ENCODE measurements at places on chromosomes 2 and 18.

GRCh38 chr2:195501746-195502145, 155.3 kb upstream of the SLC39A10 start:
- DNase-seq, result no peak

DNA sequence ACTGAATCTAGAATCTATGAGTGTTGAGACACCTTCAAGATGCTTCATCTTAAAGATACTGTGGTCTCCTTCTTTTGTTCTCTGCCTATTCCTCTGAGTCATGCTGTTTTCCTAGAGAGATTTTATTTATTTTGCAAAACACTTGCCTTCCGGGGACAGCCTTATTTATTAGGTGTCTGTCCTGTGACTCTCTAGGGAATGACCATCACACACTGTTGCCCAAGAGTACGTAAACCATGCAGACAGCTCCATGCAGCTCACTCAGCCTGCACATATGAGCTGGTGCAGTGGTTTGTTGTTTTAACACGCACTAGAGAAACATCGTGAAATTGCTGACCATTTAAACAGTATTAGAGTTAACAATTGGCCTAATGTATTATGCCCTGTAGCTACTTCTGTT, 12.4 kb upstream of the ADCYAP1 start:
- no peak for DNase-seq

DNA sequence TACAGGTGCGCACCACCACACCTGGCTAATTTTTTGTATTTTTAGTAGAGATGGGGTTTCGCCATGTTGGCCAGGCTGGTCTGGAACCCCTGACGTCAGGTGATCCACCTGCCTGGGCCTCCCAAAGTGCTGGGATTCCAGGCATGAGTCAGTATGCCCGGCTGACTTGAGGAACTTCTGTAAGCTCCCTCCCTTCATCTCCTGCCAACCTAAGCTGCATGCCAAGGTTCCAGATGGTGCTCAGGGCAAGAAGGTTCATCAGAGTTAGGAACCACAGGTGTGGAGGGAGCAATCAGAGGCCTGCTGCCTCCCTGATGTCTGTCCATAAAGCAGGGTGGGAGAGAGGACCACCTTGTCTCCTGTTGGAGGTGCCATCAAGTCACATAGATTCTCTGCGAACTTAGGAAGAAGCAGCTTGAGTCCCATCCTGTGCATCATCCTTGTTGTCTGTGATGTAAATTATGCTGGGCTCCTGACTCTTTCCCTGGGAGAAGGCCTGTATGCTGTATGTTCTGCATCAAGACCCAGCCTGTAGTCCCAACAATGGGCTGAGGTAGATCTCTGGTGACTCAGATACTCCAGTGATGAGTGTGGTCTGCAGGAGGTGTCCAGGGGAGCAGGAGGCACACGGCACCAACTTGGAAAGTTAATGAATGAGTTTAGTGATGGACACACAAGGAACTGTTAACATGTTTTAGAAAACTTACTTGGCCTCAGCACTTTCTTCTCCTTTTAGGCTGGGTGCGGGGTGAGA, 53.1 kb downstream of the TMEM17 start:
- no peak for DNase-seq

GRCh38 chr2:74892609-74893008, 58.7 kb downstream of the HK2 start:
- no peak for DNase-seq

DNA sequence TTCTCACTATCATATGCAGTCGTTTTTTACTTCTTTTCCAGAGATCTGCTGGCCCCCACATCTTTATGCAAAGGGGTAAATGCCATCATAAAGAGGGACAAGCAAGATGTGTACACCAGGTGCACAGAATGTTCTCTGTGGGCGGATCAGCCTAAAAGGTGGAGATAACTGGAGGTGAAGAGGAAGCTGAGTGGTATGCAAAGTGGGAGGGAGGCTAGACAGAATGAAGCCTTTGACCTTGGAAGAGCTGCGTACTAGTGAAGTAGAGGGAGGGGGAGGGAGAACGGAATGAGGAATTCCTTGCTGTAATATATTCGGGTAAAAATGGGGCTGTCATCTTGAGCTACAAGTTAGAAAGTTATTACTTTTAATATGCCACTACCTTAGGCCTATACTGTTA, 287.5 kb upstream of the VRK2 start:
- DNase-seq, result no peak

DNA sequence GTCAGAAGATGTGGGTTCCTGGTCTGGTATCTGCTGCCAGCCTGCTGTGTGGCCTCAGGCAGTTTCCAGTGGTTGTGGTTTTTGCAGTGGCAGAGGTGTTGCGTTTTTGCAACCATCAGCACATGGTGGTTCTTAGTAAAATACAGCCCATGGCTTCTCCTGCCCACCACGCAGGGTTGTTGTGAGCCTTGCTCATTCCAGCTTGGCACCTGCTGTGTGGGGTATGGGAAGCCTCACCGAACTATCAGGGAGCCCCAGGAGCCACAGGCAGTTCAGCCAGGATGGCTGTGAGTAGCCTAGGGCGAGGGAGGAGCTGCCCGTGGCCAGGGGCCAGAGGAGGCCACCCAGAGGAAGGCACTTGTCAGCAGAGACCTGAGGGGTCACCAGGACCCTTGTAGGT, 9.8 kb downstream of the ARID5A start:
- no peak for DNase-seq

DNA sequence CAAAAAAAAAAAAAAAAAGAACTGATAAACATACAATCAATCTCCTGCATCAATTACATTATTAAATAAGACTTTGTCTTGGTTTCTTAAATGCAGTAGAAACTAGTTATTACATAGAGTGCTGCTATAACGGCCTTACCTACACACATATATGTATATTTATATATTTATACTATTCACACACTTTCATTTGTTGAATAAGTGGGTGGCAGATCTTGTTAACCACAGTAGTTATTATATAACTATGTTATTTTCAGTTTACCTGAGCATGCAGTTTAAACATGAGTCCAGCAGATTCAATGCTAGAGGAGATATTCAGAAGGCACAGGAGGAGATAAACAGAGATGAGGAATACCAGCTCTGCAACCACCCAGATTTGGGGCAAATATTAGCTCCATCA, 81.5 kb upstream of the CD226 start:
- DNase-seq, result no peak

- no peak for DNase-seq
Observed at GRCh38 chr18:1884623-1885022, 686.7 kb downstream of the METTL4 start.

- no peak for DNase-seq
Observed at GRCh38 chr2:139480161-139480650, 700.0 kb upstream of the NXPH2 start.

DNA sequence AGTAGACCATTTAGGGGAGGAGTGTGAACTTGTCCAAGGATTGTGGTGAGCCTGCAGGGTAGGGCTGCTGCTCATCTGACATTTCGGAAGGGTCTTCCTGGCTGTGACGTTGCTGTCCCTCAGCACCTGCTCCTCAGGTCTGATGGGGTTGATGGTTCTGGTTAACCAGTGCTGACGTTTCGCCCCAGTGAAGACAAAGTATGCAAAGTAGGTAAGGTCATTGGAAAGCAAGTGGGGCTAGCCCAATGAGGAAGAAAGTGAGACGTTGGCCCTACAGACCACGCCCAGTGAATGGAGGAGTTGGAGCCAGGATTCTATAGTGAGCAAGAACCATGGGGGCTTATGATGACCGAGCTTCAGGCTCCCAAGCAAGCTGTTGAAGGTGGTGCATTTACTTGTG, 33.4 kb upstream of the ZNF396 start:
- no peak for DNase-seq

GRCh38 chr18:43524260-43524659, 247.0 kb upstream of the SYT4 start:
- DNase-seq, result no peak

DNA sequence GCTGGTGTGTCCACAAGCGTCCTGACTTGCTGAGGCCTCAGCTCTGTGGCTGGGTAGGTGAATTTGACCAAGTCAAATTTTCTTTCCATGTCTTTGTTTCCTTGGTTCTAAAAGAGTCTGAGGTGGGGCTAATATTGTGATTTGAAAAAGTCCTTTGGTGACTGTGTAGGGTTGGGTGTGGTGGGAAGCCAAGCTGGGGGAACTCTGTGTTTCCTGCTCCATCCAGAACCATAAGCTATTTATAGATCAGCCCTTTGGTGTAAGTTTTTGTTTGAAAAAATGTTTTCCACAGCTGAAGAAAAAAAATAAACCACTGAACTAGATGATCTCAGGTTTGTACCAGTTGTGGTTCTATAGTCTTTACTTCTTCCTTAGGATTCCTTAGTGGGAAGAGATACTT, 462.7 kb downstream of the TGIF1 start:
- no peak for DNase-seq

GRCh38 chr2:142130111-142131009, 456 bp downstream of the LRP1B start:
- DNase-seq, result peak; percentile 90

DNA sequence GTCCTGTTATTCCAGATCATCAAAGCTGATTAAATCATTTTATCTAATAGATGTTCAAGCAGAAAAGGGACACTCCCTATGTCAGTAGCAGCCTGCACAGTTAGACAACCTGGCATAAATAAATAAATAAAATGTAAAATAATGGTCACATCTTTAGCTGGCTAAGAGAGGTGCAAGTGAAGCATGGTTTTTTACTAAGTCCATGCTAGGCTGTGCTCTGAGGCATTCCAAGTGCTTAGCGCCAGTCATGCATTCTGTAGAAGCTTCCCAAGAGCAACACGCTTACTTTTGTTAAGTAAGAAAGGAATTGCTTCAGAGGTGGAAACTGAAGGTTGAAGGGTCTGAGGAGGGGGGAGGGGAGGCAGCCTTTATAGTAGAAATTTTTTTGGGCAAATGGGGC, 351.2 kb downstream of the CDH2 start:
- peak; percentile 6 for DNase-seq

DNA sequence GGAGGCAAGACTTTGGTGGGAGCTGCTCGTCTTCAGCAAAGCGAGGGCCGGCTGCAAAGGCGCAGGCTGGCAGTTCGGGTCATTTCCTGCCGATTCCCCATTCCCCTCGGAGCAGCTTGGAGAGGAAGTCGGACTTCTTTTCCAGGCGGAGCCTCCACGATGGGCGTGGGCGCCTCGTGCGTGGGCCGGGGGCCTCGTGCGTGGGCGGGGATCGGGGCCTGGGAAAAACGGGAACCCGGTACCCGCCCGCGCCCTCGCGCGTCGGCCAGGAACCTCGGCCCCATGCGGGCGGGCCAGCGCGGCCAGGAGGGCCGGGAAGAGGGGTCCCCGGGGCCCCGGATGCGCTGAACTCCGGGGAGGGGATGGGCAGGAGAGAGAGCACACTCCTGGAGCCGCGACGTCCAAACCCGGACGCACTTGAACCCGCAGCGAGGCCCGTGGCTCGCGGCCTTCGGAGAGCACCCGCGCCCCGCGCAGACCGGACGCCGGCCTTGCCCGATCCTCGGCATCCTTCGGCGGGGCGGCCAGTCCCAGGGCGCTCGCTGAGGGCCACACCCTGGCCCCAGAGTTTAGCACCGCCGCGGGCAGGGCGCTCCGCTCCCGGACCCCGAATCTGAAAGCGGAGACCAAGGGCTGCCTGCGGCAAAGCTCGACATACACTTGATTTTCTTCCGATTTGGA, 368.4 kb downstream of the MTX2 start:
- peak; percentile 81 for DNase-seq

GRCh38 chr2:104762031-104762430, 91.9 kb upstream of the POU3F3 start:
- no peak for DNase-seq

DNA sequence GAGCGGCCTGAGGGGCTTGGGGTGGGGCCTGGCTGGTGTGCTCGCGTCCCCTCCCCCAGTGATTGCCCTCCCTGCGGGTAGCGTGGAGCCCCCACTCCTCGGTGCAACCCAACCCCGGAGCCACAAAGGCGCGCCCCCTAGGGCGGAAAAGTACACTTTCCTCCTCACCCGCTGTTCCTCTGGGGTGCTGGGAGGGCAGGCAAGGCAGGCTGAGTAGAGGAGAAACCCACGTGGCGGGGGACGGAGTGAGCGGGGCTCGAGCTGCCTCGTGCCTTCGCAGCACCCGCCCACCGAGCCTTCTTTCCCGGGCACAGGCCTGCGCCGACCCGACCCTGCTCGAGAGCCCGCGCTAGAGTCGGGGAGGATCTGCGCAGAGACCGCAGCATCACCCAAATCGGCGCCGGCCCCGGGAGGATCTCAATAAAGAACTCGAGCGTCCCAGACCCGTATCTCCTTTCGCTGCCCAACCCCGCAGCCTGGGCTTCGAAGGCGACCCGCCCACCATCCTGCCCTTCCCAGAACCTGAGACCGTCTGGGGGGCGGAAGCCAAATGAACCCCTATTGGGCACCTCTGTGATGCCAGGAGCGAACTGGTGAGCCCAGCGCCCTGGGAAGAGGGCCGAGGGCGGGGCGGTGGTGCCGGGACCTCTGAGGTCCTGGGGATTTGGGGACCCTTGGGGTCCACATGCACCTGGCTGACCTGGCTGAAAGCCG, 1.5 kb downstream of the UCN start:
- DNase-seq, result no peak

DNA sequence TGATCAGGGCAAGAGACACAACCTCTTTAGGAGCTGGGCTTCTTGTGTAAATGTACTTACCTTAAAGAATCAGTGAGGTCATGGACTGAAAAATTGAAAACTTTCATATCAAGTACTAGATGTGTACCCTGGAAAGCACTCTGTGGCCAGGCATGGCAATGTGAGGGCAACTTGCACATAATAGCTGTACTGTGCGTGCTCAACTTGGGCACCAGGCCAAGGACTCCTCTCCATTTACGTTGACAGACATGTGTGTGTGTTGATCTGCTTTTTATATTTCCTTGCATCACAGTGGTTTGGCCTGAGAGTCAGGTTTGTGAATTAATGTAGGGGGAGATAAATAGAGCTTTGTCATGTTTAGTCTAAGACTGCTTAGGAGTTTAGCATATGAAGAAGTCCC, 669.5 kb upstream of the REG3G start:
- DNase-seq, result no peak
